ENCODE measurements at places on chromosomes 13 and 19. TPM values are rescaled to one million over a fixed set of nuclear protein-coding genes. Genes with fewer than 3 reads are reported as not detected.
A peak's percentile ranks its signal among the peaks of the same experiment; 100 is the strongest.

DNA sequence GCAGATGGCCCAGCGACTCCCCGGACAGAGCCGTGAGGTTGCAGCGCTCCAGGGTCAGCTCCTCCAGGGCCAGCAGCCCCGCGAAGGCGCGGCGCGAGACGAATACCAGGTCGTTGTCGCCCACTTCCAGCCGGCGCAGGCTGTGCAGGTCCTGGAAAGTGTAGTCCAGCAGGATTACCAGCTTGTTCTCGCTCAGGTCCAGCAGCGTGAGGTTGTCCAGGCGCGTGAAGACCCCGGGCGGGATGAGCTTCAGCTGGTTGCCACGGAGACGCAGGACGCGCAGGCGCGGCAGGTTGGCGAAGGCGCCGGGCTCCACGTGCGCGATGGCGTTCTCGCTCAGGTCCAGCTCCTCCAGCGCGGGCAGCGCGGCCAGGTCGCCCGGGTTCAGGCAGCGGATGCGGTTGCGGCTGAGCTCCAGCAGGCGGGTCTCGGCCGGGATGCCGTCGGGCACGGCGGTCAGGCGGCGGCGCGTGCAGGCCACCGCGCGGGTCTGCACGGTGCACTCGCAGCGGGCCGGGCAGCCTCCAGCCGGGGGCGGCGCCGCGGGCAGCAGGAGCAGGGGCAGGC is 9.3 kb upstream of the PEAK3 start:
- no peak for DNase-seq

- DNase-seq = no peak
Observed at GRCh38 chr19:11382898-11383705, 1.0 kb downstream of the EPOR start.

The NACC1 gene
- 6.6 TPM for total RNA-seq

The KLK3 gene
- total RNA-seq = not detected

The POU2F2 gene
- total RNA-seq = 0.30 TPM

- no peak for DNase-seq
Observed at GRCh38 chr13:81377921-81378320, 1037.0 kb upstream of the SPRY2 start.

The ZNF20 gene
- total RNA-seq = 6.2 TPM

GRCh38 chr13:35797991-35798390 is 321.5 kb upstream of the MAB21L1 start:
- DNase-seq = peak; percentile 48

DNA sequence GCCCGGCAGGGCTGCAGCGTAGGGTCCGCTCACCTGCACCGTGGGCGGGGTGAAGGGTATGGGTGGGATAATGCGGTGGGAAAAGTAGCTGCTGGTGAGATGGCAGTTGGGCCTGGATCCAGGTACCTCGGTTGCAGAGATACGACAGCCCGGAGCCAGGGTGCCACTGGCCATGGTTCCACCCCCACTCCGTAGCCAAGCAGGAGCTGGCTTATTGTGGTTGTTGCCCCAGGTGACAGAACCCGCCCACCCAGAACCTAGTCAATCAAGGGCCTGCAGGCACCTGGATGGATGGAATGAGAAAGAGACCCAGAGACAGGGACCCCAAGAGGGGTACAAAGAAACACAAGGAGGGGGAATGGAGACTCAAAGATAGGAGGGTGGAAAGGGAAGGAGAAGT is 3.5 kb upstream of the LHB start:
- DNase-seq = no peak

DNA sequence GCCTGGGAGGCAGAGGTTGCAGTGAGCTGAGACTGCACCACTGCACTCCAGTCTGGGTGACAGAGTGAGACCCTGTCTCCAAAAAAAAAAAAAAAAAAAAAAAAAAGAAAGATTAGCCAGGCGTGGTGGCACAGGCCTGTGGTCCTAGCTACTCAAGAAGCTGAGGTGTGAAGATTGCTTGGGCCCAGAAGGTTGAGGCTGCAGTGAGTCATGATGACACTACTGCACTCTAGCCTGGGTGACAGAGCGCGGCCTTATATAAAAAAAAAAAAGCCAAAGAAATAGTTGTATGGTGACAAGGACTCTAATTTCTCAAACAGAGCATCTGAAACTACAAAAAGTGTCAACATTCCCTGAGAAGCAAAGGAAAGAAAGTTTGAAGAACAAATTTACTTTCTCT is 3.4 kb downstream of the PBX4 start:
- no peak for DNase-seq

GRCh38 chr19:8132858-8133458 is 16.4 kb downstream of the FBN3 start:
- DNase-seq = no peak

The MBNL2 gene
- total RNA-seq = 73.4 TPM

DNA sequence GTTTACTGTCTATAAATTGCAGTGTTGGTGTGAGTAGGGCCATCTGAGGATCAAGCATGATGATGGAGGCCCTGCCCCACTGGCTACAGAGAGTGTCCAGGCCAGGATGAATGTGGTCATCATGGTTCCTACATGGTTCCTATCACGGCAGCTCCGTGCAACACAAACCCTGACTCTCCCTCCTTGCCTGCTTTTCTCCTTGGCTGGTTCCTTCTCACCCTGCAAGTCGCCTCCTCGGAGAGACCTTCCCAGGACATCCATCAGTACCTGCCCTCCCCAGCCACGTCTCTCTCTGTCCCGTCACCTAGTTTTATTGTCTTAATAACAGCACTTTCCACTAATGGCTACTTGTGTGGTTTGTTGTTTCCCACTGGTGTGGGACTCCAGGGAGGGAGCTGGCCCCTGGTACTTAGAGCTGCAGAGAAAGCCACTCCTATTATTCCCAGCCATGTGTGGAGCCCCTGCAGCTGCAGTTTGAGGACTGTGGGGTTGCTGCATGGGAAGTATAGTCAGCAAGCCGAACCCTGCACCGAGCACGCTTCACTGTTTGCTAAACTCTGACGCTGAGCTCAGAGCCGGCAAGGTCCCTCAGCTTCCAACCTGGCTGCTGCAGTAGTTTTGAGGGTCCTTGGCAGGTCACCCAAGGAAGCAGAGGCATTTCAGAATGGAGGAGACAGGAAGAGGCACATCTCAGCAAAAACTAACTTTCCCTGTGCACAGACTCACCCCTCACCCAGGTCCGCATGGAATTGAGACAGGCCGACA is 146.4 kb upstream of the VSTM2B start:
- DNase-seq = no peak

- DNase-seq = no peak
Observed at GRCh38 chr13:46385946-46386345, 1.1 kb downstream of the RUBCNL start.

The UBE2L5 gene
- total RNA-seq = 0.99 TPM

GRCh38 chr13:33480561-33480960 is 195.0 kb upstream of the STARD13 start:
- DNase-seq = no peak

DNA sequence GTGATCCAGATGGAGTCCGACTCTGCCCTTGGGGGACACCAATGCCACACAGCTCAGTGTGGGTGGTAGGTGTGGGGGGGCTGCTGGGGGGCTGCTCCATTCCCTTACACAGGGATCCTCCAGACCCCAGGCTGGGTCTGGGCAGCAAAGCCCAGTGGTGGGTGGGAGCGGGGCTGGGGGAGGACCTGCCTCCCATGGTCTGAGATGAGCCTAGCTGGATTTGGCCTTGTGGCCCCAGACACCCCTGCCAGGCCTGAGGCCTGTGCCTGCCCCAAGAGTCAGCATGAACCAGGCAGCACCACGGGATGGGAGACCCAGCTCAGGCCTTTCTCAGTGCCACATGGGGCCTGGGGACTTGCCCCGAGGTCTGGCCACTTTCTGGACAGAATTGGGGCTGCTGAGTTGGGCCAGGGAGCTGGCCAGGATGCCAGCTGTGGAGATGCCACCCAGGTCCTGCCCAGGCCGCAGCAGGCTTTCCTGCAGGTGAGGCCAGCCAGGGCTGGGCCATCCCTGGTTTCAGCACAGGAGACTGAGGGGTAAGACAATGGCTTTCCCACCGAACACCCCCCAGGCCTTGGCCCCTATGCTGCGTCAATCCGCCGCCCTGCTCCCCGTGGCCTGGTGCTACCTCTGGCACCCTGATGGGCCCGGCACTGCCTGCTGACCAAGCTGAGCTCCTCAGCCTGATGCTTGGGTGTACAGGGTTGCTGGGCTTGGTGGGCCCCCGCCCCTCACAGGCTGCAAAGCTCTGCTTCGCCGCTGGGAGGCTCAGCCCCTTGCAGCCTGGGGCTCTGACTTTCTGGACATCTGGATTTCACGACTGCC is 24.2 kb downstream of the CEBPG start:
- DNase-seq = no peak

DNA sequence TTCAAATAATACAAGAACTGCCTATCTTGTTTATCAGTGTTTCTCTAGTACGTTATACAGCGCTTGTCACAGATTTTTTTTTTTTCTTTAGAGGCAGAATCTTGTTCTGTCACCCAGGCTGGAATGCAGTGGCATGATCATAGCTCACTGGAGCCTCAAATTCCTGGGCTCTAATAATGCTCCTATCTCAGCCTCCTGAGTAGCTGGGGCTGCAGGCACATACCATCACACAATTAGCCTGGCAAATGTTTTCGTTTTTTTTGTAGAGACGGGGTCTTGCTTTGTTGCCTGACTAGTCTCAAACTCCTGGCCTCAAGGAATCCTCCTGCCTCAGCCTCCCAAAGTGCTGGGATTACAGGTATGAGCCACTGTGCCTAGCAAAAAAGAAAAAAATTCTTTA is 66.0 kb upstream of the FREM2 start:
- no peak for DNase-seq

- no peak for DNase-seq
Observed at GRCh38 chr13:93984876-93985275, 494.6 kb downstream of the DCT start.

The SPRYD7 gene
- total RNA-seq = 4.5 TPM

GRCh38 chr13:114148521-114148855 is 16.1 kb upstream of the RASA3 start:
- no peak for DNase-seq

DNA sequence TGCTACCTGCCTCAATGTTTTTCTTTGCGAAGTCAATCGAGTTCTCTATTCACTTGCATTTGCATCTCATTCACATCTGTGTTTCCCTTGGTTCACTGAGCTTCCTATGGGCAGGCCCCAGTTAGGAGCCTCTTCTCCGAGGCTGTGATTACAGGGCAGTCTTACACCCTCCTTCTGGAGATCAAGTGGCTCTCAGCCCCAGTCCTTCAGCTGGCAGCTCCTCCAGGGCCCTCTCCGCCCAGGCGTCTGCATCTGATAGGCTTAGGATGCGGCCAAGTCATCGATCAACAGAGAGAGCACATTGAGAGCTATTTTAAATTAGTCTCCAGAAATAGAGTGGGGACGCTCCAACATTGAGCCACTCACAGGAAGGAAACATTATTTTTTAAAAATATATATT is 44.2 kb downstream of the MBNL2 start:
- DNase-seq = no peak

The DIRAS1 gene
- 2.9 TPM for total RNA-seq

- DNase-seq = no peak
Observed at GRCh38 chr13:22061806-22062391, 391.0 kb downstream of the FGF9 start.

The SIGLECL1 gene
- not detected for total RNA-seq

DNA sequence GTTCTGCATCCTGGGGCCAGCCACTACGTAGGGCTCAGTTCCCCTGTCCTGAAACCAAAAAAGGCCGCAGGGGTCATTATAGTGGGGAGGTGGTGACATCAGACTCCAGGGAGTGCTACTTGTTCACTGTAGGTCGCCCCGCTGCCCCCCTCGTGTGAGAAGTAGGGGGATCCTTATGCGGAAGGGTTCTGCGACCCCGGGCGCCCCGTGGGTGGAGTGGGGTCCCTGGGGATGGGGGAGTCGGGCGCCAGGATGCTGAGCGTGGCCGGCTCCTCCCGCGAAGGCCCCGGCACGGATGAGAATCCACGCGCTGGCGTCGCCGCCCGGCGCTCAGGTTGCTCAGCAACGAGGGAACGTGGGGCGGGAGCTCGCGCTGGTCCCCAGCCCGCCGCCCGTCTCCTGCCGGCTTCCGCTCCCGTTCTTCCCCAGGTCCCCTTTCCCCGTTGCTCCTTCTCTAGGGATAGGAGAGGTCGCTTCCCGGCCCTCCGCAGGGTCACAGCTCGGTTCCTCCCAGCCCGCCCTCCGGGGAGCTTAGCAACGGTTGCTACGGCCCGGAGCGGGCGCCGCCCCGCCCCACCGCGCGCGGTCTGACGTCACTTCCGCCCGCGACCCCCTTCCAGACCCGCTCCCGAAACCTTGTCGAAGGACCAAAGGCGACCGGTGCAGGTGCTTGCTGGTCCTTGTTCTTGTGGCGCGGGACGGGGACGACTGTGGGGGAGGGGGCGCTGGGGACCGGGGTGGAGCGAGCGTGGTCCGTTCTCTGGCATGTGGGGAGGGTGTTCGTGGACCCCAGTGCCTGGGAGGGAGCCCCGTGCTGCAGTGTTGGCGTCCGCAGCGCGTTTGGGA is at the start of gene NAT14:
Gene NAT14, plus strand, starts transcription at position 596 of the 846 bp plus-strand sequence. CDS start 521 bp downstream, outside the sequence.
- peak; percentile 44 for DNase-seq

The VN1R4 gene
- total RNA-seq = not detected

DNA sequence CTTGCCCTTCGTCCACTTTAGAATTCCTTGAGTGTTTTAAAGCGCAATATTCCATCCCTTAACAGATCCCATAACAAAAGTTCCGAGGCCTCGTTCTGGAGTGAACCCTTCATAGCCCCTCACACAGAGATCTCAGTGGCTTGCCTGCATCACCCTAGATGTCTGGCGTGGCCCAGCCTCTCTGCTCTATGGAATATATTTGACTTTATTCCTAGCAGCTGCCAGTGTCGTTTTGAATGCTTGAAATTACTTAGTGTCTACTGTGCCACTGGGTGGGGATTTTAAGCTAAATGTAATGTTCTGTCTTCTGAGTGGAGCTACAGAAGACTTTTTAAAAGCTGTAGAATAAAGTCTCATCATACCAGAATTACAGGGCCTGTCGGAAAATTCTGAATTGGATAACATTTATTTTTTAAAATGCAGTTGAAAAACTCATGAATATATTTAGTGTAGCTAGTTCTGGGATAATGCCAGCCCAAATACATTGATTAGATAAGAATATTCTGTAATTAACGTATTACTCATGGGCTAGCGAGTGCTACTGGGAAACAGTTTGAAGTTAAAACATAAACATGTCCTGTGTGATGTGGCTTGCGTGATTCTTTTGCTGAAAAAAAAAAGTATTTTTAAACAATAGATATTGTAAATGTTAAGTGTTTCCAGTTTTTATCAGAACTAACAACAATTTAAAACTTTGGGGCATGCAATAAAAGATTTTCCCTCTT is 111.8 kb downstream of the ESD start:
- DNase-seq = no peak

DNA sequence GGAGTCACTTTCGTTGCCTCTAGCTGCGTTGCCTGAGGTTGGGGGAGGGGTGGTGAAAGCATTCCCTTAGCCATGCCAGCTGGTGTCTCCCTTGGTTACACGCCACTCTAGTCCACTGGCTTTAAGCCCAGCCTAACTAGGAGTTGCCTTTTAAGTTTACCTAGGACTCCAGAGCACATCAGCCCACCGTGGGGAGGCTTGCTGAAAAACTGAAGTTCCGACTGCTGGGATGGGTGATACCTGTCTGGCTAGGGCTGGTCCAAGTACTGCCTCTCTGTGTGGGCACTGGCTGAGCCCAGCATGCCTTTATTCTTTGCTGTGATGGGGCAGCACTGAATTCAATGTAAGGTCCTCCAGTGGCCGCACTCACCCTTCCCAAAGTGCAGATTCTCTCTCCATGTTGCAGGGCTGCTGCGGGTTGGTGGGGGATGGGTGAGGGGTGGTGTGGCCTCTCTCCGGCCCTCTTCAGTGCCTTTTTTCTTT is 11.8 kb upstream of the CEACAM1 start:
- no peak for DNase-seq

- DNase-seq = no peak
Observed at GRCh38 chr13:45219123-45219891, 18.5 kb upstream of the KCTD4 start.

Measured in skin of body (tissue), 3 donors.